ENCODE measurements at places on chromosomes 6 and 20.

- DNase-seq, result no peak
These were observed 107.5 kb downstream of the DTNBP1 start for GRCh38 chr6:15555101-15556038.

DNA sequence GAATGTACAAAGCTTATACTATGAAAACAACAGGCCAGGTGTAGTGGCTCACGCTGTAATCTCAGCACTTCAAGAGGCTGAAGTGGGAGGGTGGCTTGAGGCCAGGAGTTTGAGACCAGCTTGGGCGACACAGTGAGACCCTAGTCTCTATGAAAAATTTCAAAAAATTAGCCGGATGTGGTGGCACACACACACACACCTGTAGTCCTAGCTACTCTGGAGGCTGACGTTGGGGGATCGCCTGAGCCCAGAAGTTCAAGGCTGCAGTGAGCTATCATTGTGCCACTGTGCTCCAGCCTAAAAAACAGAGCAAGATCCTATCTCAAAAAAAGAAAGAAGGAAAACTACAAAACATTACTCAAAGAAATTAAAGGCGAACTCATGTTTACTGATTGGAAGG, 7.3 kb upstream of the ASF1A start:
- no peak for DNase-seq

DNA sequence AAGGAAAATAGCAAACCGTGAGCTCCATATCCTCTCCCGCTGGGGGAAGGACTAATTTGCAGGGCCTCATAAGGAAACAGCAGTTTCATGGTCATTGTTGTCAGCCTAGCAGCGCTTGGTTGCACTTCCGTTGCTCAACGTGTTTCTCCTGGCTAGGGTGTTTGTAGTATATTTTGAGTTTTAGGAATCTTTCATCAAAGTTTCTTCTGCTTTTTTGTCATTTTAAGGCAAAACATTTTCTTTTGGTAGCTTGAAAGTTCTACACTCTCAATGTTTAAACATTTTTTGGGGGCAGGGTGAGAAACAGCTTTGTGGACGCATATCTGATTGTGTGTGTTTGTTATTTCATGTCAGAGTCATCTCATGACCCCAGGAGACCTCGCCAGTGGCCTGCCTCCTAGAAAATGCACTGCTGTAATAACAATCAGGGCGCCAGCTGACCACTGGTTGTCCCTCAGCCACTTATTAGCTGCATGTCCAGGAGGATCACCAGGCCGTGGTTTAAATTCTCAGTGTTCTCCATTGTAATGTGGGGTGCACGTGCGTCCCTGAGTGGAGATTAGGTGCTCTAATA, 20.6 kb downstream of the JARID2 start:
- DNase-seq, result no peak

DNA sequence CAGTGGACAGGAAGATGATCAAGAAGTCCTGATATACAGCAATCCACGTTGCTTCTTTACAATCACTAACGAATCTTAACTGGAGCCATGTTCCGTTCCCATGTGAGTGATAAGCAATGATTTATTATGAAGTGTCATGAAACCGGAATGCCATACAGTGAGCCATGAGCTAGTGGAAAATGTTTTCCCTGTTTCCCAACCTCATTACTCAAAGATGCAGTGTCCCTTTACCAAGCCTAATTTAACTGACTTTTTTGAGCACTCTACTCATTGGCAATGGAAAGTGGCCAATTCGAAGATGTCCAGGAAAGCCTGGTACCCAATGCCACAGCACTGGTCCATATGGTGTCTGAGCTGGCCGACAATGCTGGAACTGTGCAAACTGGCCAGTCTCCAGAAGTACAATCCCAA, 148.3 kb downstream of the ZNF217 start:
- no peak for DNase-seq

GRCh38 chr20:10201321-10201870, 17.2 kb upstream of the SNAP25 start:
- DNase-seq, result no peak

GRCh38 chr6:11710311-11710761, 68.3 kb downstream of the ADTRP start:
- peak; percentile 64 for DNase-seq

GRCh38 chr6:7590918-7591302, 912 bp downstream of the SNRNP48 start:
- DNase-seq, result no peak

DNA sequence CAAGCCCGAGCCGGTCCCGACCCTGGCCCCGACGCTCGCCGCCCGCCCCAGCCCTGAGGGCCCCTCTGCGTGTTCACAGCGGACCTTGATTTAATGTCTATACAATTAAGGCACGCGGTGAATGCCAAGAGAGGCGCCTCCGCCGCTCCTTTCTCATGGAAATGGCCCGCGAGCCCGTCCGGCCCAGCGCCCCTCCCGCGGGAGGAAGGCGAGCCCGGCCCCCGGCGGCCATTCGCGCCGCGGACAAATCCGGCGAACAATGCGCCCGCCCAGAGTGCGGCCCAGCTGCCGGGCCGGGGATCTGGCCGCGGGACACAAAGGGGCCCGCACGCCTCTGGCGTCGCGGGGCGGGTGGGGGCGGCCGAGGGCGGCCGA, 37.5 kb downstream of the YTHDF1 start:
- DNase-seq, result no peak

- DNase-seq, result no peak
These were observed 138.8 kb upstream of the C6orf118 start for GRCh38 chr6:165448210-165448609.

DNA sequence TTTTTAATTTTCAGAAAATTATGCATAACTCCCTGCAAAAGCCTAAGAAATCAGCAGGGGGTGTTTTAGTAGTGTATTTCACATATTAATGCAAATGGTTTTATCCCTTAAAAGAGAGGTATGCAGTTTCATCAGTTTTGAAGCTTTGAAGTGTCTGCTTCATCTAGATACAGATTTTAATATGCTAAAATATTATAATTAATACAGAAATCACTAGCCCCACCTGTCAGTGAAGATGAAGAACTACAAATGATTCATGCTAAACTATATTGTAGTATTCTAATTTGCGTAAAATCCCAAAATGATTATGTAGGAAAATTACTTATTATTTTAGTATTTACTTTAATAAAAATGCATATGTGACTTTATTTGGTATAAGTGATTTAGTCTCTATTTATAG, 2.9 kb upstream of the TFB1M start:
- DNase-seq, result no peak

- no peak for DNase-seq
These were observed 173.4 kb downstream of the MRPL14 start for GRCh38 chr6:43953794-43954310.

- DNase-seq, result no peak
These were observed 91.7 kb upstream of the HDDC2 start for GRCh38 chr6:125393449-125393858.

GRCh38 chr6:148689168-148689567, 57.7 kb upstream of the UST start:
- DNase-seq, result no peak

DNA sequence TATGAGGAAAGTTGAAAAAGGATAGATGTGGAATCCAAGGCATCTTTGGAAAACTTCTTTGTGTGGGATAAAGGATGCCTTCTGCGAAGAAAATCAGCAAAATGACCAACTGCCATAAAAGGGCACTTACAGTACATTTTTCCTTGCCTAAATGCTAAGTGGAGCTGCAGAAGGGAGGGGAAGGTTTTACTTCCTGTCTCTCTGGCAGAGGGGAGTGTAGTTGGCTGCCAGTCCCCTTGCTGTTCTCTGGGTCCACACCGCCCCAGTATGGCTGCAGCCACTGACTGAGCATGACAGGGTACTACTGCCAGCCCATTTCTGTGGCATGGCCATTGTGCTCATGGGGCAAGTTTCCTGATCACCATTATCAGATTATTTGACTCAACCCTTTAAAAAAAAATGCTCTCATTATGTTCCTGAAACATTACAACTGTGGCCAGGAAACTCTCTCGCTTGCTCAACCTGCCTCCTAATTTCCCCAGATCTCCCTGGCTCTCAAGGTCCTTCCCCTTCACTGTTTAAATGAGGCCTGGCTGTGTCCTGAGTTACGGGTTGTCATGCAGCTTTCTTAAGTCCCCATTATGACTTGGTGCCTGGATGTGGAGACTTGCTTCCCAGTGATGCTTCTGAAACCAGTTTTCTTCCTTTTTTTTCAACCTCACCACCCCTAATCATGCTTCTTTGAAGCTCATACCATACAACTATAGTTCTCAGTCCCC, 34.5 kb upstream of the FAM184A start:
- no peak for DNase-seq

GRCh38 chr6:83265384-83265783, 72.2 kb downstream of the RWDD2A start:
- no peak for DNase-seq

- no peak for DNase-seq
These were observed 5.4 kb upstream of the GINM1 start for GRCh38 chr6:149560736-149561135.

DNA sequence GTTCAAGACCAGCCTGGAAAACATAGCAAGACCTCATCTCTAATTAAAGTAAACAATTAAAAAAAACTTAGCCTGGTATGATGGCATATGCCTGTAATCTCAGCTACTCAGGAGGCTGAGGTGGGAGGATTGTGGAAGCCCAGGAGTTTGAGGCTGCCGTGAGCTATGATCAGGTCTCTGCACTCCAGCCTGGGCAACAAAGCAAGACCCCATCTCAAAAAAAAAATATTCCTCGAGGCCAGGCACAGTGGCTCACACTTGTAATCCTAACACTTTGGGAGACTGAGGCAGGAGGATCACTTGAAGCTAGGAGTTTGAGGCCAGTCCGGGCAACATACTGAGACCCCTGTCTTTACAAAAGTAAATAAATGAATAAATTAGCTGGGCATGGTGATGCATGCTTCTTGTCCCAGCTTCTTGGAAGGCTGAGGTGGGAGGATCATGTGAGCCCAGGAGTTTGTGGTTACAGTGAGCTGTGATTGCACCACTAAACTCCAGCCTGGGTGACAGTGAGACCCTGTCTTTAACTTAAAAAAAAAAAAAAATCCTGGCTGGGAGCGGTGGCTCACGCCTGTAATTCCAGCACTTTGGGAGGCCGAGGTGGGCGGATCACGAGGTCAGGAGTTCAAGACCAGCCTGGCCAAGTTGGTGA, 9.3 kb upstream of the C2 start:
- DNase-seq, result no peak
